ENCODE measurements at places on chromosomes 4 and X. TPM values are rescaled to one million over a fixed set of nuclear protein-coding genes. Genes with fewer than 3 reads are reported as not detected.

Gene EDA2R
- 2.2 TPM for total RNA-seq

Gene CT45A7
- not detected for total RNA-seq

Gene RTL5
- total RNA-seq = 5.0 TPM

Gene SLC38A5
- 3.8 TPM for total RNA-seq

Gene NDNF
- total RNA-seq = 5.1 TPM

Gene TDO2
- not detected for total RNA-seq

Gene ALB
- total RNA-seq = not detected

DNA sequence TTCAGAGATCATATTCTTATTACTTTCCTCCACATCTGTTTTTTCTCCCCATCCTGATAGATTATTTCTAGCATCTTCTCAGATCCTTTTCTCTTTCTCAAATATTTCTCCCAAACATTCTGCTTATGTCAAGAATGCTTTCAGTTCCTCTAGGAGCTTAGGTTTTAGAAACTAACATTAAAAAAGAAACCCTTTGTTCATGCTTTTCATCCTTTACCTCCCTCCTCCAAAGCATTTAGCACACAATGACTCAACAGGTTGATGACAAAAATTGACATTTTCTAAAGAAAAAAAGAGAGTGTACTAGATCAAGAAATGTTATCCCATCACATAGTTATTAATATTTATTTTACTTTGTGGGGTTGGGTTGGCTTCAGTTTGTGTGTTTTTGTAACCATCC, 16.5 kb upstream of the ALB start:
- no peak for DNase-seq

- no peak for DNase-seq
Observed at GRCh38 chrX:119482041-119482440, 13.8 kb downstream of the SLC25A5 start.

GRCh38 chr4:56206258-56206657, 181.0 kb downstream of the AASDH start:
- no peak for DNase-seq

DNA sequence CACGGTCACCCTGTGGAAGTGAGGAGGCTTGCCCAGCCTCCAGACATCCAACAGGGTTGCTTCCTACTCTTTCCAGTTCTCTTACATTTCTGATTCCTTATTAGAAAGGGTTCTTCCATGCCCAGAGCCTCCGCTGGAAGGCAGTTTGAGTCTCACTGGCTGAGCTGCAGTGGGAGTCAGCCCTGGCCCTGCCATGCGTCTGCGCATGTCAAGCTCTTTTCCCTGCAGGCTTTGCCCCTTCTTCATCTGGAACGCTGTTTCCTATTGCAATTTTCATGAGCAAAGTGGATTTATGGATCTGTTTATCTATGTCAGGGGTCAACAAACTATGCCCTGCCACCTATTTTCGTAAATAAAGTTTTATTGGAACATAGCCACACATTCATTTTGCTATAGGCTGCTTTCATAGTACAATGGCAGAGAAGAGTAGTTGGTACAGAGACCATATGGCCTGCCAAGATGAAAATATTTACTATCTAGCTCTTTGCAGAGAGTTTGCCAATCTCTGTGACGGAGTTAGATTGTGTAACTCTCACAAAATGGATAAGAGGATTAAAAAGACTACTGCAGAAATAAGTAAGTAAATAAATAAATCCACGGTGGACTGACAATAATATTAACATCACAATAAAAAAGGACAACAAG, 3.9 kb upstream of the CHRNA9 start:
- no peak for DNase-seq

DNA sequence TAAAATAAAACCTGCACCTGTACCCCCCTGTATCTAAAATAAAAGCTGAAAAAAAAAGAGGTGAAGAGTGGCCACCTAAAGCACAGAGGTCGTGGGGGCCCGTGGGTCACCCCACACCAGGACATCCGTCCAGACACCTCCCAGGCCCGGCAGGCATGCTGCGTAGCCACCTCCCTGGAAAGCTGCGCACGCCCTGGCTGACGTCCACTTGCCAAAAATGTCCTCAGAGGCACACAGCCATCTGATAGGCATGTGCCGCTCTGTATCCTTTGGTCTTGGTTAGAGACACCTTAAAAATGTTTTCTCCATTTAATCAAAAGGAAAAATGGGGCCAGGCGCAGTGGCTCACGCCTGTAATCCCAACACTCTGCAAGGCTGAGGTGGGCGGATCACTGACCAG, 17.7 kb downstream of the FAM53A start:
- DNase-seq = no peak

GRCh38 chr4:60019180-60019579, 1180.9 kb upstream of the ADGRL3 start:
- no peak for DNase-seq

DNA sequence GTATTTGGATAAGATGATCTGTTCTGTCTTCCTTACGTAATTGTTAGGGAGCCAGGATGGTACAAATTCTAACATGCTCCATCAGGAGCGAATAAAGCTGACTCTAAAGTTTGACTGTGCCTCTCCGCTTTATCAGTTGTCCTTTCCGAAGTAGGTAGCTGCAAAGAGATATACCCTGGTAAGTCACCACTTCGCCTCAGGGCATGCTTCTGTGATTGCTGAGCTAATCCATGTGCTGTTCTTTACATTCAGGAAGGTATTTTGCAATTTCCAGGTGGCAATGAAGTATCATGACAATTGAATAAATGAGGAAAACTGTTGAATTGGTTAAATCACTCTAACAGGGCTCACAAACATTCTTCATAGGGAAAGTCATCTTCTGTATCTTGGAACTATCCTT, 38.9 kb downstream of the KIT start:
- no peak for DNase-seq

GRCh38 chr4:6466756-6467381, 5.5 kb downstream of the PPP2R2C start:
- peak; percentile 9 for DNase-seq

- no peak for DNase-seq
Observed at GRCh38 chr4:101294597-101294996, 52.7 kb downstream of the PPP3CA start.

GRCh38 chr4:162075726-162076125, 88.1 kb downstream of the FSTL5 start:
- no peak for DNase-seq

GRCh38 chr4:81412946-81413495, 58.7 kb downstream of the RASGEF1B start:
- no peak for DNase-seq

DNA sequence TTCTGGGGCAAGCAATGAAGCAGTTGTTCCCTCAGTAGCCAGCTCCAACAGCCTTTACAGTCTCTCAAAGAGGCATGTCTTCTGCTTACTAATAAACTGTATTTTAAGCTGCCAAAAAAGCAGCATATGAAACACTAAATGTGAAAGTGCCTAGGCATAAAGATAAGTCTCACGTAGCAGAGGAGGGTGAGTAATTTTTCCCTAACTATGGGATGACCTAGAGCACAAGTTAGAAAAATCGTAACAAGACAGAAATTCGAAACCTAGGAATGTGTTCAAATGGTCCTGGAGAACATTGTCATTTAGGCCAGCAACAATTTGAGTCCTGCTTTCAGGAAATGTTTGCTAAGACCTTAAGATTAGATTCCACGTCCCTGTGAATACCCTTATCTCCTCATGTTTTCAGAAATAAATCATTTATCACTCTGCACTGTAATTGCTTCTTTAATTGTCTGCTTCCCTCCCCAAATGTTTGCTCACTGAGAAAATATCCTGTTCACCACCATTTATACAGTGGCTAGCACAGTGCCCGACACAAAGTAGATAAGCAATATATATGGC, 222.2 kb downstream of the KCNIP4 start:
- DNase-seq = no peak

DNA sequence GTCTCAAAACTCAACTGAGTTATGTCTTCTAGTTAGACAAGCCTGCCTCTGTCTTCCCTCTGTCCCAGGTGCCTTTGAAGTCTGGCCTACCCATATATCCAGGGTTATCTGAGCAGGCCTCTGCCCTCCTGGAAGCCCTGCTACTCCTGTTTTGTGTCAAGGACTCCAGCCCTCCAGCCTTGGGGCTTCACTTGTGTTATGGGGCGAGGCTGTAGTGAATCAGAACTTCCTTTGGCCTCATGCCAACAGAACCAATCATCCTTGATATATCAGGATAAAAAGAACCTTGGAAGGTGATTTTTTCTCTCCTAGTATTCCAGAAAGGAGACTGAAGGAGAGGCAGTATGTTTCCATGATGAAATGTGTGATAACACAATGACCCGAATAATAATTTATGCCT, 8.9 kb upstream of the ADGRG4 start:
- no peak for DNase-seq

- no peak for DNase-seq
Observed at GRCh38 chrX:148371291-148371690, 129.1 kb upstream of the AFF2 start.

DNA sequence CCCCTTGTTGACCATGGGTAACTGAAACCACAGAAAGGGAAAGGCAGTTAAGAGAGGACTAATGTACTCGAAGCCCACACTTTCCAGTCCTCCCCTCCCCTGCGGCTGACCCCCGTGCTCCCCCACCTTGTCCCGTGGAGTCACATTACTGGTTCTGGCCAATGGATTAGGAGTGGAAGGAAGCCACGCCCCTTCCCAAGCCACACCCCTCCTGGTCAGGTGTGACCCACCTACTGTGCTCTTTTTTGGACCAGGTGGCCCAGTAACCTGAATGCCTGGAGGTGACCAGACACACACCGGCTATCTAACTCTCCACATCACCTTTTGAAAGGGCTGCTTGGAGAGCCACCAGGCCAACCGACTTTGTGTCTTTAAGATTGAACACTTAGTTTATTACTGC, 109.3 kb upstream of the MSX1 start:
- no peak for DNase-seq

GRCh38 chr4:40990236-40990898, 224.0 kb downstream of the APBB2 start:
- no peak for DNase-seq

GRCh38 chr4:8710946-8711345, 118.4 kb downstream of the CPZ start:
- no peak for DNase-seq

DNA sequence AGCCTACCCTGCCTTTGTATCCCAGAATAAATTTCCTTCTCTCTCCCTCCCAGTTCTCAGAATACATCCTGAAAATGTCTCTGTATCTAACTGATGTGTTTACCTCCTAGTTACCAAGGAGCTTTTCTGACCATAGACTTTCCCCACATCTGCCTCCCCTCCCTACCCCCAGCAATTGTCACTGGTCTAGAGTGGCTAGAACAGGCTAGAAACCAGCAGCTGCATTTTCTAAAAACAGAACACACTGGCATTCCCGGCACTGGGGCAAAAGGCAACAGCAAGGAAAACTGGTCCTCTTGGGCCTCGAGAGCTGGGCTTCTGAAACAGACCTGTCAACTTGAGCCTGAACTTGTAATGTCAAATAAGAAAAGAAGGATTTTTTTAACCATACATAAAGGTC, 16.4 kb downstream of the TASL start:
- no peak for DNase-seq

GRCh38 chrX:13051529-13052172, 7.2 kb upstream of the FAM9C start:
- no peak for DNase-seq

- DNase-seq = peak; percentile 58
Observed at GRCh38 chrX:17374619-17375366, at the start of gene NHS. NHS (plus strand) TSS chrX:17375200; CDS start chrX:17375758, 558 bp downstream.

- DNase-seq = no peak
Observed at GRCh38 chr4:101264993-101265815, 82.1 kb downstream of the PPP3CA start.

DNA sequence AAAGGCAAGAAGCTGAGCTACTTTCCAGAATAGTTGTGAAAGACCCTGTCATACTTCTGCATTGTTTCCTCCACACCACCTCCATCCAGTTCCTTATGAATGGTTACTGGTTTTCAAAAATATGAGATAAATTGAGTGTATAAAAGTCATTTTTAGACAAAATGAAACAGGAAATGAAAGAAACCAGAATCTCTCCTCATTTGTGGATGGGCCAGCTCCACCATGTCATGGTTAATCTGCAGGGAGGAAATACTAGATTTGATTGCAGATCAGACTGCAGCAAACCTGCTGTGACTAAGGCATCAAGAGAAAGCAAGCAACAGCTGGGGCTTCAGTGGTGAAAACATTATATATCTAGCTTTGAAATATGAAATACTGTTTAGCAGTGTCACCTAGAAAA, 23.8 kb downstream of the F9 start:
- no peak for DNase-seq

DNA sequence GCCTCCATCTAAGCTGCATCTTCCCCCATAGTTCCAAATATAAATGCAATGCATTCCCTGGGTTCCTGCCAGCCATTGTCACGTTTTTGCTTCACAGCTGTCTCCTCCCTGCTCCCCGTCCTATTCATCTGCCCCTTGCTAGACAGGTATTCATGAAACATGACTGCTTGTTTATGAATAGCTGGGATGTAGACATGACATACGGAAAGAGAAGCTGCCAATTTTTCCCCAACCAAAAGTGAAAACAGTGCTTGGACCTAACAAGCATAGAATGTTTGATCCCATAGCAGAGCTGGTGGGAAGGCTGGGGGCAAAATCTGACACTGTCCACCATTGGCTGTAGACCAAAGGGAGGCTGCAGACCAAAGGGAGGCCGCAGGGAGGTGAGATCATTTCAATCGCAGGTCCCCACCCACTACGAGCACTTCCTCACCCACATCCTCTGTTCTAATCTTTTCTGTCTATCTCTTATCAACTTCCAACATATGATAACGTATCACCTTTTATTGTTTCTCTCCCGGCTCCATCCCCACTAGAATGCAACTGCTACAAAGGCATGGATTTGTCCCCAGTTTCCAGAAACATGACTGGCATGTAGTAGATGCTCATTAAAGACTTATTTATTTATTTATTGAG, 8.5 kb upstream of the GYG2 start:
- DNase-seq = no peak

- no peak for DNase-seq
Observed at GRCh38 chr4:134390319-134390718, 188.7 kb upstream of the PABPC4L start.

DNA sequence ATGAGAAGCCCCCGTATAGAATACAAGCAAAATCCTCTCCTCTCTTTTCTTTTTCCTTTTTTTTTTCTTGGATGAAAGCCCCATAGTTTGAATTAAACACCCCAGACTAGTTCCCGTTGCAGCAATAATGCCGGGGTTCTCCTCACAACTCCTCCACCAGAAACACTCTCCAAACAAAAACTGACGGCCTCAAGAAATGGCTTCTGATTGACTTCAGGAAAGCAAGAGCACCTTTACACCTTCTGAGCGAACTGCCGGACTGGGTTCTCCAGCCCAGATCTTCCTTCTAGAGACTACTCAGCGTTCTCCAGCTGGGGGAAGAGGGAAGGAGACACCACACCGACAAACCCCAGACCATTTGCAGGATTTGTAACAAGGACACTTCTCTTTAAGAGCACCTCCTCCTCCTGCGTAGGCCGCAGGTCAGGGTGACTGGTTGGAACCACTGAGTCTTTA, 4.0 kb downstream of the HAND2 start:
- no peak for DNase-seq

- DNase-seq = no peak
Observed at GRCh38 chrX:112513154-112513553, 166.6 kb downstream of the LHFPL1 start.

DNA sequence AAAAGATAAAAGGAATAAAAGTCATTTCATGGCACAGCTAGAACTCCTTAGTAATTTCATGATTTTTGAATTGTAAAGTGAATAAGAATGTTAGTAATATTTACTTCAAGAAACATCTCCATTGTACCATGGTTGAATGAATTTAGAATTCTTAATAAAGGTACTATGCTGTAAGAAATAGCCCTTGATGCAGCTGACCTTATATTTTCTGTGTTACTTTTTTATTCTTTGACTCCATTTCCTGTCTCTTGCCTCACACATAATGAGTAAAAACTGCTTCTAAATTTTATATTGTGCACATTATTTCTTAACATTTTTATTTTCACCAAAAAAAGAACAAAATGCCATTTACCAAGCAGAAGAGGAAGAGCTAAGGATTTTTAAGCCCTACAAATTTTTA, 81.9 kb upstream of the PDHA2 start:
- no peak for DNase-seq
